ENCODE measurements at places on chromosomes 4 and X.

- DNase-seq: no peak
Measured at GRCh38 chrX:29617725-29618124, 597.6 kb upstream of the MAGEB2 start.

GRCh38 chrX:111467896-111468295 lies 43.5 kb upstream of the SERTM2 start:
- no peak for DNase-seq

GRCh38 chrX:17471861-17472260 lies 96.9 kb downstream of the NHS start:
- no peak for DNase-seq

- DNase-seq: no peak
Measured at GRCh38 chr4:177595386-177595785, 153.1 kb upstream of the AGA start.

GRCh38 chr4:169270810-169271691 lies at the start of gene SH3RF1:
Gene SH3RF1, minus strand, starts transcription at chr4:169270956. Its CDS starts 1,744 bp downstream, at chr4:169269212.
- no peak for DNase-seq

GRCh38 chr4:122658818-122659295 lies 38.0 kb upstream of the IL21 start:
- DNase-seq: no peak

DNA sequence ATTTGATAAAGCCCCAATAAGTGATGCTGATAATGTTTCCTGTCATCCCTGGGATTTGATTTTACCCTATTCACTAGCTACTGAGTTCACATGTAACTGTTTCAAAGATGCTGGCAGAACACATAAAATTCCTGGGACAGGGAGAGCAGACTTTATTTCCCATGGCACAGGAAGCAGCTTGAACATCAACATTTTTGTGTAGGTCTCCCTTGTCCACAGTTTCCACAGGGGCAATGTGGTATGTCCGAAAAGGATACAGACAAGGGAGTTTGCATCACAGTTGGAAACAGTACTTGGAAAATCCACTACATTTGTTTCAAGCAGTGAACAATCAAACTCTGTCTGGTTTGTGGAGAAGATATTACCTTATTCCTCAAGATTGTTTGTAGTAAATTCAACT lies 129.2 kb upstream of the KLHL4 start:
- DNase-seq: no peak

DNA sequence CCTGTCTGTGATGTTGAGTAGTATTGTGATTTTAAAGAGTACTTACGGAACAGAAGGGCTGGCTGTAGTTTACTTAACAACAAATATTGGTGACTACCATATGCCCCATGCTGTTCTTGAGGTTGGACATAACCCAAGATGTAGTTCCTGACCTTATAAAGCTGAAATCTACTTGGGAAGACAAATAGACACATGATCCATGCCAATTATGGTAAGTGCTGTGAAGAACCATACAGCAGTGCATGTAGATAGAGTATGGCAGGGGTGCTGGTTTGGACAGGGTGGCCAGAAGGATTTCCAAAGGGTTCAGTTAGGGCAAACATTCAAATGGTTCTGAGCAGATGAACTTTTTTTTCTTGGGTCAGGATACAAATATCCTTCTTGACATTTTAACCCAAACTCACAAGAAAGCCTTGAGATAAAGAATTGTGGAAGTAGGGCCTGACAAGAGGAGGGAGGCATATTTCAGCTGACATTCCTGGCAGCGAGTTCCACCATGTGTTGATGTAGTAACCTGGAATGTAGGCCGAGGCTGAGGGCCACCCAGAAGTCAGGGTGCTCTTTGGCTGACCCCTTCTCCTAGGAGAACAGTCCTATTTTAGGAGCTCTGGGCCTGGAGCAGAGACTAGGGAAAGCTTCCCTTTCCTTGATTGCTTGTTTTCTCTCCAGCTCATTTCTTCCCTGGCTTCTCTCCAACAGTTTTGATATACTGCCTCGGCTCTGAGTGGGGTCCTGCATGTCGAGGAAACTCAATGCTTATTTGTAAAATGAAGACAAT lies 74.2 kb downstream of the FREM3 start:
- no peak for DNase-seq

GRCh38 chr4:21898101-21898500 lies 50.5 kb downstream of the KCNIP4 start:
- DNase-seq: no peak

DNA sequence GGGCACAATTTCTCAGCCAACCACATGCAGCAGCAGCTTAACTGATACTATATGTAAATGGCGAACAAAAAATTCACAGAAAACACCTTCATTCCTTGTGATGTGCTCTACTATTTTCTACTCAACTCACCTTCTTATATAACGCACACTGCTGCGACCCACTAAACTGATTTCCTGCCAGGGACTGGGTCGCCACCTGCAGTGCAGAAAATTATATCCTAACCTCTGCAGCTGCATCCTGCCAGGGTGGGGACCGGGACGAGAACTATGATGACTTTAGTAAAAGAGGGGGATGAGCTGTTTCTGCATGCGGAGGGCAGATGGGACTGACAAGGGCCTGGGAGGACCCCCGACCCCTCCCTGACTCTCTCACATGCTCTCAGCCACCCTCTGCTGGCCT lies 27.4 kb downstream of the ABLIM2 start:
- no peak for DNase-seq

GRCh38 chr4:41512136-41512535 lies 25.8 kb upstream of the LIMCH1 start:
- DNase-seq: no peak

GRCh38 chrX:99857455-99857854 lies 552.6 kb downstream of the PCDH19 start:
- no peak for DNase-seq

DNA sequence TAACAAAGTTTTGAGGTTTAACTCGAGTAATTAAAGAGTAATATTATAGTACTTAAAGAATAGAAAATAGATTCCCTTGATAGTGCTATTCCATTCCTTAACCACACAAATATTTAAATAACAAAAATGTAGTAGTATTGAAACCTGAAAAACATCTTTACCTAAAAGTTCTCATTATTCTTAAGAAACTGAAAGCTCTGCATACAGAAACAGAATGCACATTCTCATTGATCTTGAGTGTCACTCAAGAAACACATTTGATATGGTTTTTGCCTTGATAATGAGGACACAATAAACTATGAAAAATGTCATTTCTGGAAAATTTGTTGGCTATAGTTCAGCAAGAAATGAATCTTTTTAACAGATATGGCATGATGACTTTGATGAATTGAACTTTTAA lies 268.5 kb downstream of the COL25A1 start:
- DNase-seq: no peak

All from iPS DF 19.7 (cell line).